DMS53 (cell line): ENCODE measurements at places on chromosomes 11 and 22.

- no peak for DNase-seq
These were observed 495 bp upstream of the KCNK4 start for GRCh38 chr11:64290352-64291261.

DNA sequence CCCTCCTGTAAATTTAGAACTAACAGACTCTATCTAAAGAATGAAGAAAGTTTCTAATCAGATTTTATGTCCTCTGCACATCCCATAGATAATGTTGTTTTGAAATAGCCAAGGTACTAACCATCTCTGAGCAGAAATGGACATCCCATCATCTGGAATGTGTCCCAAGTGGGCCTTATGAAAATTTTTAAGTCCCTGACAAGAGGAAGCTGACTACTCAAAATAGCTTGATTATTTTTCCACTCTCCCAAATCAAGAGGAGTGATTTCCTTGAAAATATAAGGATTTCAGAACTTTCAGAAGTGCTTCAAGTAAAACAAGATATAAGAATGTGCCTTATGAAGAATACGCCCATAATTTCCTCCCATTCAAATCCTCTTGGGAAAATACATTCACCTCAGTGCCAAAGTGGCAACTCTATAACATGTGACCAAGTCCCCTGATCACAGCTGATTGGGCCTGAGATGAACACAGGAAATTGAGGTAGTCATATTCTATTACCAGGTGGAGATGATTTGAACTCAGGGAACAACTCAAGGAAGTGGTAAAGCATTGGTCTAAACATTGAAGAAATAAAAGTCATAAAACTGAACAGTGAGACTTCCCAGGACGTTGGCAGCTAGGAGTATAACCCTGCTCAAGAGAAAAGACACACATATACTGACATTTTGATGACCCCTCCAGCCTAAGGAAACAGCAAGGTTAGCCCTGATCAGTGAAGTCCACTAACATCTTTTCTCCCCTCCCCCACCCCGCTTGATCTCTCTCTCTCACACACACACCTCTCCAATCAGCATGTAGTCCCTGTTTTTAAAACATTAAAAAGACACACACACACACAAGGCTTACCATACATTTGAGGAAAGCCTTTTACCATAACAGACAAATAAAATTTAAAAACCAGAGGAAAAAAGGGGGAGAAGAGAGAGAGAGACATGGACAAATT, 70.8 kb upstream of the TEAD1 start:
- DNase-seq = no peak

DNA sequence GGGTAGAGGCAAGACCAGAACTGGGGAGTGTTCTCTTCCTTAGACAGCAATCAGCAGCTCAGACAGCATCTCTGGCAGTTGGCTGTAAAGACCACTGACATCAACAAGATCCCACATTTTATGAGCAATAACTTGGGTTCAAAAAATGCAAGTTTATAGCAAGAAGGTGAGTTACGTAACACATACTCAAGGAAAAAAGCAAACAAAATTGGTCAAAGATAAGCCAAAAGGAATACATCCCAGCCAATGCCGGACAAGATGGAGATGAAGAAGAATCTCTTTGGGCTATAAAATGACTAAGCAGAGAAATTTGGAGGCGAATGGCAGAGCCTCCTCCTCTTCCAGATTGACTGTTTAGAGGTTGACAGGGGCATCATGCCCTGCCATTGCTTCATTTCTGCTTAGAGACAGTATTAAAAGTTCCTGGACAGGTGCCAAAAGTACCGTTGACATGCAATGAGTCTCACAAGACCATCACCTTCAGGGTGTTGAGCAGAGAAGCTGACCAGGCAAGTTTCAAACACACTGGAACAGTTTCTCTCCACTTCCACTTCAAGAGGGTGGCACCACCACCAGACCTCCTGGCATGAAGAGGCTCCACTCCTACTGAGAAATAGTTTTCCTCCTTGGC, 55.9 kb downstream of the ENDOD1 start:
- peak; percentile 18 for DNase-seq

DNA sequence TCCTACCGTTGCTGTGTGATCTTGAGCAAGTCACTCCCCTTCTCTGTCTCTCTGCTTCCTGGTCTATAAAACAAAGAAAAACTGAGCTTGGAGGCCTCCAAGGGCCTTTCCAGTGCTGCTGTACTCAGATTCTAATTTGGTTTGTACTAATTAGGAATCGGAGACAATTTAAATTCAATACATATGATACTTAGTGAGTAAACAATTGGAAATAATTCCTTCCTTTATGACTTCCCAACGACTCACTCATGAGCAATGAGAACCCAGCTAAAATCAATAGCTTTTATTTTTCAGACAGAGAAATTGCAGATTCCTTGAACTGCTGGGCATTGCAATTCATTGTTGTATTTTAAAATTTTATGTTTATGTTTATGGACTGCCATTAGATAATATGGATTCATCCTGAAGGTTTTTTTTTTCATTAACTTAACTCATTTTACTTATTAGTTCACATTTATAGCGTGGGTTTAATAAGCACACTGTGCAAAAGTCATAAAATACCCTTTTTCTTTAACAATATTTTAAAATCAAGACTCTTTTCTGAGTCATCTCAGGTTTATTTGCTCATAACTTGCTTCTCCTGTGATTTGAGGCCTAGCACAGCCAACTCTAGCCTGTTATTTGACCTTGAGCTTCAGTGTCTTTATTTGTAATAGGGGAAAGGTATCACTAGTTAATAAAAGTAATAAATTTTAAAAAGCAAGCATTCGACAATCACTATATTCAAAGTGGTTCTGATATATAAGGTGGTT, 95.8 kb downstream of the TP53I11 start:
- no peak for DNase-seq

DNA sequence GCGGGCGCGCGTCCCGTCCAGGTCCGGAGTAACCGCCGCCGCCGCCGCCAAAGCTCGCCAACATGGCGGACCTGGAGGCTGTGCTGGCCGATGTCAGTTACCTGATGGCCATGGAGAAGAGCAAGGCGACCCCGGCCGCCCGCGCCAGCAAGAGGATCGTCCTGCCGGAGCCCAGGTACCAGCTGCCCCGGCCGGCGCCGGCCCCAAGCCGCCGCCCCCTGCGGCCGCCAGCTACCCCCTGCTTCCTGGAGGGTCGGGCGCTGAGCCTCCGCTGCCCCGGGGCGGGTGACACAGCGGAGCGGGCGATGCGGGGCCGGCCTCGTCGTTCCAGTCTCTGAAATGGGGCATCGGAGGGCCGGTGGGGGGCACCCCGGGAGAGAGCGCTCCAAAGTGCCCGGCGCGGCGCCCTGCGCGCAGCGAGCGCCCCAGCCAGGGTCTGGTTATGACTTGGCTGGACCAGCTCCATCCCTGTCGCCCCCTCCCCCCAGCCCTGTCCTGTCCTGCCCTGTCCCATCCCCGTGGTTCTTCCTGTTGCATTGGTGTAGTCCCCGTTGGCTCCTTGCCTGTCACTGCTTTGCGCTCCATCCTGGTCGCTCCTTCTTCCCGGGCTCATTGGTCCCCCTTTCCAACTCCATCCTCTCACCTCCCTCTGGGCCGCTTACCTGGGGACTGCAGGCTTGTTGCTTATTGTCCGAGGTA, 653 bp downstream of the GRK3 start:
- peak; percentile 42 for DNase-seq

DNA sequence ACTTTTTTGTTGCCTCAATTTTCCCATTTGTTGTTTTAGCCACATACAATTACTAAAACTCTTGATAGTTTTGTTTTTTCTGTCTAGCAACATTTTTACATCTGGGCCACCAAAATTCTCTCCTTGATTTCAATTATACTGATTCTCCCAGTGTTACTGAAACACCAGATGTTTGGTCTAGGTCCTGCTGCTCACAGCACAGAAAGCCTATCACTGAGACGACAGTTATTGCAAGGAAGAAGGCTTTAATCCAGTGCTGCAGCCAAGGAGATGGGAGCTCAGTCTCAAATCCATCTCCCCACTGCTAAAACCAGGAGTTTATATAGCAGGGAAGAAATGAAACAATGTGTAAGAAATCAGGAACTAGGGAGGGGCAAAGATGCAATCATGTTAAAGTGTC, 837.7 kb upstream of the CNTN5 start:
- no peak for DNase-seq

GRCh38 chr11:127003260-127003981, 2.9 kb upstream of the KIRREL3 start:
- DNase-seq = peak; percentile 71

GRCh38 chr11:34298871-34299270, 58.9 kb downstream of the ABTB2 start:
- DNase-seq = no peak

GRCh38 chr11:61413496-61413895, 16.3 kb downstream of the CPSF7 start:
- DNase-seq = no peak

GRCh38 chr11:76807206-76807875, 24.2 kb downstream of the TSKU start:
- peak; percentile 96 for DNase-seq

DNA sequence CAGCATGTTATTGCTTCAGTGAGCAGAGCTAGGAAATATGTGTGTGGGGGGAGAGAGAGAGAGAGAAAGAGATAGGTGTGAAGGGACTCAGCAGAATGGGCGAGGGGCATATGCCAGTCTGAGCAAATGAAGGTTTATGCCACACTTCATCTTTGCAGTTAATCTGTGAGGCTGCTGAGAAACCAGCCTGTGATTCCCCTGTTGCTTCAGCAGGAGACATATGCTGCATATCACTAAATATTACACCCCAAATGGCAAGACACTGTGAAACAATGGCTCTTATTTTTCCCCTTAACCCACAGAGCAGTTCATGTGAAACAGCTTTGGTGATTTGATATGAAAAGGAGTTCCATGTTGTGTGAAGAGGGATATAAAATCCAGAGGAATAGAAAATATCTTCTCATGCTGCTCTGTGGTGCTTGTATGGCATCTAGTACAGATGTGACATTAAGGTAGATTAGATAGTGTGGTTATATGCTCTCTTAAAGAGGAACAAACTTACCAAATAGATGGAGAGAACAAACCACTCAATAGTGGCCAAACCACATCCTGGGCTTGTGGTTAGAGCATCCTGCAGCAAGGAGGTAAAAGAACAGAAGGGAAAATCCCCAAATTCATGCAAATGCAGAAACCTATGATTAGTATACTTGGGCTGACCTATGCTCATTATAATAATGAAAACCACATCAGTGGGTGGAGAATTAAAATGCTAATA, 864.2 kb downstream of the FAM181B start:
- DNase-seq = no peak

DNA sequence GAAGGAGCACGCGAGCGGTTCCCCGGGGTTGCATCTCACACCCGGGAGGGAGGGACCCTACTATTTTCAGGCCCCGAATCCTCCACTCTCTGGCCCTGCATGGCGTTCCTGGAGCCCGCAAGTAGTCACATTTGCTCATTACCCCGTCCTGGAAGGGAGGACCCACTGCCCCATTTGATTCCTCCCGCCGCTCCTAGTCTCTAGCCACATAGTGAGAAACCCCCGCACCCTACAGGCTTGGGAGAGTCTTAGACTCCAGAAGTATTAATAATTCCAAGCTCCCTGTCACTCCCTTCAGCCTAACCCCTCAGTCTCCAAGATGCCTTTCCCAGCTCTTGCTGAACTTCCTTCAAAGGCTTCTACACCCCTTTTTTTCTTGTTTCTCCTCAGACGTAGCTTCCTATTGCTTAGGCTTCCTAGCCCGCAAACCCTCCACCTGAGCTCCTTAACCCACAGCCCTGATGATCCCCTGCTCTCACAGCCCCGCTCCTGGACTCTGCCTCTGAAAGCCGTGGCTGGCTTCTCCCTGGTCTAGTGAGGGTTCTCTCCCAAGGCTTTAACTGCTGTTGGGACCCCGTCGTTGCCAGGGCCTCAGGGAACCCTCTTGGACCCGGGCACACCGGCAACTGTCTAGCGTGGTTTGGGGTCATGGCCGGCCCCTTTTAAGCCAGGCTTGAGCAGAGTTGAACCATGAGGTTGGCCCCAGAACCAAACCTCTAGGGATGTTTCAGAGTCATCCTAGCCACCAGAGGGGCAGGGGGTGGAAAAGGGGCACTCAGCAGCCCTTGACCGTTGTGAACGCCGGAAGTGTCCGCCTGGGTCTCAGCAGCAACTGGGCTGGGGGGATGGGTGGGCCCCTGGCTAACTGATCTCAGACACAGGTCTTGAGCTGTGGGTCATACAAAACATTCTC, 862 bp downstream of the GGA1 start:
- peak; percentile 35 for DNase-seq

DNA sequence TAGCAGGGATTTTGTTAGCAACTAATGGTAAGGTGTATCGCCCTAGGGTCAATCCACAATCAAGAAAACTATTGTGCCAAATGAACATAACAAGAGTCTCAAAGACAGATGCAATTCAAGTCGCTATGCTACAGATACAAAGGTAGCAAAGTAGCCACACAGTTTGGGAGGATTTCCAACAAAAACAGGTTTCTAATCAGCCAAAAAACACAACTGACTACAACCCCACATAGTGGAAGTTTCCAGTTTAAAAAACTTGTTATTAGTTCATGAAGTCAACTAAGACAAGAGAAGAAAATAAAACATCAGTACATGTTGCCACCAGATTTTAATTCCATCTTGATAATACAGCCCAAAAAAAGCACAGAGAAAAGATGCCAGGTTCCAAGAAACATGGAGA, 38.0 kb downstream of the MYH9 start:
- DNase-seq = no peak

GRCh38 chr11:58058276-58059006, 27.7 kb downstream of the OR6Q1 start:
- peak; percentile 84 for DNase-seq

- no peak for DNase-seq
These were observed 42.4 kb upstream of the NAV2 start for GRCh38 chr11:19670030-19670791.

- DNase-seq = no peak
These were observed 136.0 kb downstream of the C11orf58 start for GRCh38 chr11:16874275-16874975.

GRCh38 chr11:91299980-91300379, 924.6 kb upstream of the FAT3 start:
- peak; percentile 63 for DNase-seq

DNA sequence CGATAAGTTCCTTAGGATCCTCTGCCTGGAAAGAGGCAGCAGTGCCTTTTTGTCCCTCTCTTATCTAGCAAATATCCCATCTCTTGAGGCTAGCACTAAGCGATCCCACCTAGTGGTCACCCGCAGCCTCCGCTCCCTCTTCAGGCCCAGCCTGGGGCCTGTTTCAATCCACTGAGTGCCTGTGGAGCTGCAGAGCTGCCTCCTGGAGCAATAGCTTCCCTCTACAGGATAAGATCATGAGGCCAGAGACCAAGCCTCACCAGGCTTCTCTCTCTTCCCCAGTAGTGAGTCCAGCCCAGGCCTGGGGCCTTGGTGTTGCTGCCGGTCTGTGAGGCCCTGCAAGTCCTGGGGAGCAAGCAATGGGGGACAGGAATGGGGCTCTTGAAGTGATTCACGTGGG, 65.8 kb downstream of the SLC22A12 start:
- DNase-seq = no peak

DNA sequence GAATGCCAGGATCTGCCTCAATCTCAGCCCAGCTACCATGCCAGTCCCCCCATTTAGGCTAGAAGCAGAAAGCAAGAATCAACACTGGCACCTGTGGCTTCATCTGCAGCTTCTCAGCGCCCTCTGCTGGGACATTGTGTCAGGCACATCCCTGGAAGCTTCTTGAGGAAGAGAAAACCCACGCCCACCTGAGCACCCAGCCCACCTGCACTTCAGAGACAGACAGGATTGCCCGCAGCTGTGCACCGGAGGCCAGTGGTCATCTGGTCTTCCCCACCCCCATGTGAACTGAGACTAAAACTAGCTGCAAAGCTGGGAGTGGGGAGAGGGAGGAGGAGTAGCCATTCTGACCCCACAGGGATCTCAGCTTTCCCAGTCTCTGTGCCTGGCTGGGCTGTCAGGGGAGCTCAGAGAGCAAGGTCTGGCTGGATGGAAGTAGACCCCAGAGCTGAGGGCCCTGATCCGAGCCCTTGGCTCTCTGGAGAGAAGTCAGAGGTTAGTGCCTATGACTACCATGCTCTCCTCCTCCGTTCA, 66.8 kb downstream of the FEZ1 start:
- DNase-seq = peak; percentile 77
